ENCODE measurements at places on chromosomes 1 and 21. TPM values are rescaled to one million over a fixed set of nuclear protein-coding genes. Genes with fewer than 3 reads are reported as not detected.

Gene CFHR2
- total RNA-seq, result not detected

Gene TCP10L
- total RNA-seq, result 0.39 TPM

Gene OR2W3
- total RNA-seq, result 0.11 TPM

Gene CALML6
- total RNA-seq, result 0.22 TPM

Gene FMO5
- total RNA-seq, result 5.2 TPM

Gene TMEM39B
- total RNA-seq, result 7.3 TPM

Gene PGLYRP4
- not detected for total RNA-seq

Gene PEX10
- 27.7 TPM for total RNA-seq

Gene LMX1A
- not detected for total RNA-seq

Gene TFAP2E
- 0.65 TPM for total RNA-seq

Gene KCNK2
- 46.6 TPM for total RNA-seq

Gene AIRE
- not detected for total RNA-seq

Gene SMYD2
- total RNA-seq, result 21.6 TPM

Gene TMEM240
- 2.2 TPM for total RNA-seq

Gene GSTM4
- total RNA-seq, result 12.3 TPM

Gene SETSIP
- 0.26 TPM for total RNA-seq

Gene SYCP1
- total RNA-seq, result not detected

Gene F5
- total RNA-seq, result 0.11 TPM

Gene SPRR1B
- not detected for total RNA-seq

Gene SH2D1B
- not detected for total RNA-seq

Gene RCAN3
- 13.2 TPM for total RNA-seq

Gene OXCT2
- 3.4 TPM for total RNA-seq

Gene RHD
- total RNA-seq, result not detected

Gene TSACC
- 0.65 TPM for total RNA-seq

Gene LORICRIN
- total RNA-seq, result not detected

Gene SLC6A9
- 9.0 TPM for total RNA-seq

Gene OR2T5
- not detected for total RNA-seq

Gene TEKT2
- total RNA-seq, result 0.13 TPM

Gene LRRC7
- not detected for total RNA-seq

Gene S100A16
- 138 TPM for total RNA-seq

Gene FAM167B
- total RNA-seq, result 3.0 TPM

Gene PDE4DIP
- total RNA-seq, result 227 TPM
